ENCODE measurements at places on chromosomes 3 and 15.
A peak's percentile ranks its signal among the peaks of the same experiment; 100 is the strongest.

DNA sequence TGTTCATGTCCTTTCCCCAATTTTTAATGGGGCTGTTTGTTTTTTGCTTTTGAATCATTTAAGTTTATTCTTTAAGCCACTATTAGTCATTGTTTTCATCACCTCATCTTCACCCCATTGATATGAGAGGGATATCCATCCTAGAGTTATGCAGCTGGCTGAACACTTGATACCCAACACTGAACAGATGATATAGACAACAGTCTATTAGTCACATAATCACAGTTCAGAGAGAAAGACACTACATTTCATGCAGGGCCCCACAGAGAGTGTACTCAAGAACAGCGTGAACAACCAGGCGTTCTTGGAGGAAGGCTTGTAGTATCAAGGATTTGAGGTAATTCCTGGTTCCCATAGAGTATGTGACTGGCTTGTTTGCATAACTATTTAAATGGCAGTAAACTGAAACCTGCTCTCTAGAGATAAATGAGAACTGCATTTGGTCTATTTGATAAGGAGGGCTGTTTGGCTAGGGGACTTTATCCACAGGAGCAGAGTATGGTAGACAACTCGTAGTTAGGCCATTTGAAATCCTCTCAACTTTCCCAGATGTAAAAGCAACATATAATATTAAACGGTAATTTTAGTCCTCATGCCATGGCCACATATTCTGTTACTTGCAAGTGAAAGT lies 618.7 kb downstream of the SI start:
- DNase-seq, result no peak

GRCh38 chr3:55796533-55796932 lies 309.4 kb upstream of the WNT5A start:
- DNase-seq, result no peak

GRCh38 chr3:19931767-19932188 lies 2.2 kb downstream of the EFHB start:
- DNase-seq, result no peak

- DNase-seq, result no peak
Observed at GRCh38 chr3:136305879-136306278, 55.7 kb downstream of the PCCB start.

DNA sequence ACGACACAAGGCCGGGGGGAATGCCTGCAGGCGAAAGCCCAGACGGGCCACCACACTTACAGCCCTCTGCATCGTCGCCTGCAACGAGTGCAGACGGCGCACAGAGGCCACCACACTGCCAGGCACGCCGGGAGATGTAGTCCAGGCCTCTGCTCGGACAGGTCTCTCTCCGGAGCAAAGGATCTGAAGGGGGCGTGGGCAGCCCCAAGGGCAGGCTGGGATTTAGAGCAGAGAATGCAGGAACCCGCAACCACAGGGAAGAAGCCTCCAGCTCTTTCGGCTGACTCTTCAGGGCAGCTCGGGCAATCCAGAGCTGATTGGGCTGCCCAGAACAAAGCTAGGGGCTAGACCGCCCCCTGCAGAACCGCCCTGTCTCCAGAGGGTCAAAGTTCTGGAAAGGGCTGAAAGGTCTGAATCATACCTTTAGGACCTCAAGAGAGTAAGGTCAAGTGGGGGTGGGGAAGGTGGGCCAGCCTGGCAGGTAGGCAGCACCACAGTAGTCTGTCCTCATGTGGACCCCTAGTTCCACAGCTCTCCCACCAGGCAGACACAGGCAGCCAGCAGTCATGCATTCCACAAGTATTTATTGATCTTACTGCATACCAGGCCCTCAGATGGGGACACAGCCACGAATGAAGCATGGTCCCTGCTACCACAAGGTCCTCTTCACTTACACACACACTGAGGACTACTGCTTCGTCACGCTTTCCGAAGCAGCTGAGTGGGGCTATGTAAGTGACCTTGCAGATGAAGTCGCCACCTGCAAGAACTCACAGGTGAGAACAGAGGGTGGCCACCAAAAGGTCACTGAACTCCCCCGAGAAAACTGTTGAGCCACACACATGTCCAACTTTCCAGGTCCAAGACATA lies at the start of gene AMT:
Gene AMT, minus strand, starts transcription at position 95 of the 870 bp plus-strand sequence. Its CDS starts 23 bp downstream, at position 72.
- no peak for DNase-seq

GRCh38 chr3:26312816-26313215 lies 309.8 kb upstream of the LRRC3B start:
- DNase-seq, result no peak

GRCh38 chr15:80695911-80696661 lies 976 bp downstream of the ABHD17C start:
- no peak for DNase-seq

- DNase-seq, result no peak
Observed at GRCh38 chr3:67200618-67201017, 202.5 kb downstream of the KBTBD8 start.

DNA sequence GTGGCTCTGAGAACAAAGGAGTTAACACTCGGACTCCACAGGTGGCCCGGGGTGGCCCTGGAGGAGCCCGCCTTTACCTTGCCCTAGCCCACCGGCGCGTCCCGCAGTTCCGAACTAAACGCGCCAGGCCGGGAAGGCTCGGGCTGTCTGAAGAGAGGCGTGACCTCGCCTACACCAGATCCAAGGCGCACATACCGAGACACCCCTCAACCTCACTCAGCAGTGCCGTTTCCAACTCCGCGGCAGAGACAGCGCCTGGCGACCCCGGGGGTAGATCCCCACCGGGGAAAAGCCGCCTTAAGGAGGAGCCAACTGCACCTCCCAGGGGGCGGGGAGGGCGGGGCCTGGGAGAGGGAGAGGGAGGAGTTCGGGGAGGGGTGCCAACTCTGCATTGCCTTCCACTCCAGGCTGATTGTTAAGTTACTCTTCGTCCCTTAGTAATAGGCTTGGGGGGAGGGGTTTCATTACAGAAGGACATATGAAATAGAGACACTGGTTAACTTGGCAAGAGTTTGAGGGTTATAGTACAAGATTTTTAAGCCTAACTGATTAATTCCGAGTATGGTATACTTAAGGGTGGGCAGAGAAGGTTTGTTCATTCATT lies at the start of gene DLG1:
Gene DLG1, minus strand, starts transcription at position 272 of the 604 bp plus-strand sequence. CDS start 1,408 bp downstream, outside the sequence.
- peak; percentile 80 for DNase-seq

All from GM12891 (cell line).